ENCODE measurements at places on chromosomes 11 and 22.

- DNase-seq, result no peak
Measured at GRCh38 chr11:28346209-28346608, 238.0 kb downstream of the METTL15 start.

GRCh38 chr11:76160856-76161255, 45.4 kb downstream of the WNT11 start:
- no peak for DNase-seq

- DNase-seq, result no peak
Measured at GRCh38 chr11:92406472-92406871, 181.9 kb downstream of the FAT3 start.

- no peak for DNase-seq
Measured at GRCh38 chr22:27462190-27462589, 339.4 kb downstream of the MN1 start.

- no peak for DNase-seq
Measured at GRCh38 chr22:49977578-49977977, 17.0 kb downstream of the PIM3 start.

GRCh38 chr11:103042161-103042560, 49.8 kb downstream of the DCUN1D5 start:
- DNase-seq, result no peak

- no peak for DNase-seq
Measured at GRCh38 chr11:77154381-77155081, 26.5 kb downstream of the MYO7A start.

DNA sequence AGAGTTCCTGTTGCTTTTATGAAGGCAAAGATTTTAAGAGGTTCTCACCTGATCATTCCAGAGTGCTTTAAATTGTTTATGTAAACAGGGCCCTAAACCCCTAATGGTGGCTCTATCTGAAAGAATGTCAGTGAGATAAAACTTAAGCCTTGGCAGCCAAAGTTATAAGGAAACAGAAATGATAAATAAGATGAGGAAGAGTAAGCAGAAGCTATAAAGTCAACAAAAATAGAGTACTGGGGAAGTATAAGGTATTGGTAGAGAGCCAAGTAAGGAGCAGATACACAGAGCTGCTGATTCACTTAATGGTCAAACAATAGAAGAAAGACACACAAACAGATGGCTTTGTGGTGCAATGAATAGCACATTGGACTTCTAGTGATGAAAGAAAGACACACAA, 37.9 kb downstream of the TMPRSS5 start:
- no peak for DNase-seq

- DNase-seq, result no peak
Measured at GRCh38 chr11:77384571-77384970, 83.1 kb upstream of the GDPD4 start.

DNA sequence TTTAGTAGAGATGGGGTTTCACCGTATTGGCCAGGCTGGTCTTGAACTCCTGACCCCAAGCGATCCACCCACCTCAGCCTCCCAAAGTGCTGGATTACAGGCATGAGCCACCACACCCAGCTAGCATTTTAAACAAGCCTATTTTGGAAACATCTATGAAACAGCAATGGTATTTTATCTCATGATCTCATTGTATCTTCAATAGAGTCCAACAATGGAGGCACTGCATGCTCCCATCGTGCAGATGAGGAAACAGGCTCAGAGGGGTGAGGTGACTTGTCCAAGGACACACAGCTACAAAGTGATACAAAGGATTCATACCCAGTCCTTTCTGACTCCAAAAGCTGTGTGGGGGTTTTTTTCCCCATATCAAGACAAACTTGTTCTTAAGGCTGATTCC, 39.0 kb upstream of the RTL6 start:
- no peak for DNase-seq

DNA sequence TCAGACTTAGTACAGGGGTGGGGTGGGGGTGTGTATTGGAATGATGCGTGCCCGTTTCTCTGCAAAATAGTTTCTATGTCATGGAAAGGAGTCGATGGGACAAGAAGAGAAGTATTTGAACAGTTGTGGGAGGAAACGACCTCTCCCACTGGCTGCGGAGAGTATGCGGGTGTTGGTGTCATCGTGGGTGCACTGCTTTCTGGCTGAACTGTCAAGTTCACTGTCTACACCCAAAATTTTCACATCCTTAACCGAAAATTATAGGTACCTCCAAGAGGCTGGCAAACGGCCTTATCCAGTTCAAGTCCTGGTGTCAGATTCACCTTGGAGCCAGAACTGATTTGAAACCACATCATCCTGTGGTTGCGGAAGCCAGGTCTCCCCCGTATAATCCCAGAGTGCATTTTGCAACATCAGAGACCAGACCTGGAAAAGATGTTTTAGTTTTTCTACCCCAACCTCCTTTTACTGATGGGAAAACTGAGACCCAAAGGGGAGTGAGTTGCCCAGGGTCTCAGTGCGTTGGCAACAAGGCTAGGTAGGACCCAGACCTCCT, 497 bp upstream of the SSRP1 start:
- DNase-seq, result no peak

- DNase-seq, result no peak
Measured at GRCh38 chr11:126834573-126834972, 166.0 kb downstream of the KIRREL3 start.

- DNase-seq, result no peak
Measured at GRCh38 chr22:41672780-41673509, 15.7 kb downstream of the SNU13 start.

- no peak for DNase-seq
Measured at GRCh38 chr11:1869427-1870325, 16.8 kb downstream of the LSP1 start.

- no peak for DNase-seq
Measured at GRCh38 chr11:119540370-119541125, 117.6 kb upstream of the THY1 start.

DNA sequence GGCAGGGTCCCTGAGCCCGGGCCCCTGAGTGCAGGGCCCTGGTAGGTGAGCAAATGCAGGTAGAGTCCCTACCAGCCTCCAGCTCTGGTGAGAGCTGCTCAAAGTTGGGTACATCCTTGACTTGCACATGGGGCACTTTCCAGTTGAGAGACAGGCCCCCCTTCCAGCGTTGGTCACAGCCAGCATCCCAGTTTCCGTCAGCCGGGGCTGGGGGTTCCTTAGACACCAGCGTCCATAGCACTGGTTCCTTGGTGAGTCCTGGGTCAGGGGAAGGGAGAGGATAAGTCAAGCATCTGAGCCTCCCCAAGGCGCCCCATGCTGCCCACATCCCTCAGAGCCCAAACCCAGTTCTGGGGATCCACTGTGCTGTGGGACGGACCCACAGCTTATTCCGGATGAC, 5.6 kb downstream of the PNPLA5 start:
- DNase-seq, result no peak

DNA sequence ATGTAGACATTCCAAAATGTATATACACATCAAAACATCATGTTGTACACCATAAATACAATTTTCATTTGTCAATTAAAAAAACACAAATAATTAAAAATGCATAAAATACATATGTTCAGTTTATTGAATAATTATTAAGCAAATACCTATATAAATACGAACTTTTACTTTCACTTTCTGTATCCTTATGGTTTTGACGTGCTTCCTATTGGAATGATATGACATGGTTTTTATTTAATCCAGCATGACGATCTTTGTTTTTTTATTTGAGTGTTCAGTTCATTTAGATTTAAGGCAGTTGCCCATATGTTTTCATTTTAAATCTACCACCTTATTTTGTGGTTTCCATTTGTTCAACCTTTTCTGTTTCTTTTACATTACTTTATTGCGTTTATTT, 198.3 kb upstream of the PLET1 start:
- DNase-seq, result no peak

DNA sequence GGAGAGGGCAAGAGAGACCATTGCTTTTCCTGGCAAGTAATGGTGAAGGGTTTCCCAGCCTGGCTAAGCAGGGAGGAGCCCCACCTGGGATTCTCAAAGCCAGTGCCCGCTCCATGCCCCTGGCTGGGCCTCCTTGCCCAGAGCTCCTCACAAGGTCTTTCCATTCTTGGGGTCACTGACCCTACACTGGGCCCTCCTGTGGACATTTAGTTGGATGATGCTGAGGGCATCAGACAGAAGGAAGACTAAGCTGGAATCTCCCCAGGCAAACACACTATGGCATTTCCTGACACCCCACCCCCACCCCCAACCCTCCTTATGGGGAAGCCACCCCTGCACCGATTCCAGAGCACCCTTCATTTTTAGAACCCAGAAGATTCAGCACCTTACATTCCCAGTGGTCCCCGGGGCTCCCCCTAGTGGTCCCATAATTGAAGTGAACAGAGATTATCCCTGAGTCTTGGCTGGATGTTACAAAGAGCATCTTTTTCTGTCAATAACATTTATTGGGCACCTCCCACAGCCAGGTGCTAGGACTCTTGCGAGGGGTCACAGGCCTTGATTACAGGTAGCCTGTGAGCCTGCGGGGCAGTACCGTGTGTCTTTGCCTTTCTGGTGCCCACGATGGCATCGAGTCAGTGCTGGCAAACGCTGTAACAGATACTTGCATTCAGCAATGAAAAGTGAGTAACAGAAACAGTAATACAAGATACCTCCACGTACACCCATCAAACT, 548.5 kb downstream of the BUD13 start:
- DNase-seq, result no peak

DNA sequence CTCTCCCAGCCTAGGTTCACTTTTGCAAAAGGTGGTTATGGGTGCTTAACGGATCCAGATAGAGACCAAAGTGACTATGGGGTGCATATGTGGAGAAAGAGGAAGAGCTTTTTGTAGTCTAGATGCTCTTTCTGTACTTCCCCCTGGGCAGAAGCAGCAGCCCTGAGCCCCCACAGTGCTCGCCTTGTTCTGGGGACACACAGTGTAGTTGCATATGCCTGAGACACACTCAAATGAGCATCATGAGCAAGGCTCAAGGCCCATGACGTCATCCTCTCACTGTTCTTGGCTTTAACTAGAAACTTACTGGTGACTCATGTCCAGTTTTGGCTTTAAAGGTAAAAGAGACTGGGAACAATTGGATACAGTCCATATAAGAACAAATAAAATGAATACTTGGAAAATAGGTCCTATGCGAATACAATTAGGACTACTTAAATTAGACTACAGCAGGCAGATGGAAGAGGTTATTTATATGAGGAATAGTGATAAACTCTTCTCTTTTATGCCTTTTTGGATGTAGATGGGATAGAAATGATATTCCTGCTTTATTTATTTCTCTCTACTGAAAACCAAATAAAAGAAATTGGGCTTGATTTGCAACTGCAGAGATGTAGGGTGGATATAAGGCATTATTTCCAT, 20.1 kb upstream of the PEX26 start:
- peak; percentile 90 for DNase-seq

DNA sequence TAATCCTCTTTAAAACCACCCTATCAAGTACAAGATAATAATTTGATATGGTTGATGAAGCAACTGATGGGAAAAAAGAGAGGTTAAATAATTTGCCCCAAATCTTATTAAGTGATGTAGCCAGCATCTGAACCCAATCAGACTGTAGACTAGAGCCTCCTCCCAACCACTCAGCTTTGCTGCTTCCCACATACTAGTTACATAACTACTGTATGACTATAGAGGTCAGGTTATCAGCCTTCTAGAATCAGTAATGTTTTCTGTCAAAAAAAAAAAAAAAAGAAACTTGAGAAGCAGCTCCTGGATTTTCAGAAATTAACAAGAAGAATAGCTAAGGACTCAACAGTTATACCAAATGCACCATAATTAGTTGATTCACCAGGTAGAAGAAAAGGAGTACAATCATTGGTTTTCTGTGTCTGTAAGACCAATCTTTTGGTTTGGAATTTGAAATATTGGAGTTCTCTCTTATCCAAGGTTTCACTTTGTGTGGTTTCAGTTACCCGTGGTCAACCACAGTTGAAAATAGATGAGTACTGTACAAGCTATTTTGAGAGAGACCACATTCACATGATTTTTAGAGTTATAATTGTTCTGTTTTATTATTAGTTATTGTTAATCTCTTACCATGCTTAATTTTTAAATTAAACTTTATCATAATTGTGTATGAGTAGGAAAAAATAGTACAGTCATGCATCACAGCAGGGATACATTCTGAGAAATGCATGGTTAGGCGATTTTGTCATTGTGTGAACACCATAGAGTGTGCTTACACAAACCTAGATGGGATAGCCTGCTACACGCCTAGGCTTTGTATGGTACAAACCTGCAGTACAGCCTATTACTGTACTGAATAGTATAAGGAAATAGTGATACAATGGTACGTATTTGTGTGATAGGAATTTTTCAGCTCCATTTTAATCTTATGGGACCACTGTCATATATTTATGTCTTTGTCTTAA, 72.2 kb downstream of the PDHX start:
- DNase-seq, result no peak

GRCh38 chr22:40484906-40485669, 114.7 kb downstream of the SGSM3 start:
- no peak for DNase-seq

DNA sequence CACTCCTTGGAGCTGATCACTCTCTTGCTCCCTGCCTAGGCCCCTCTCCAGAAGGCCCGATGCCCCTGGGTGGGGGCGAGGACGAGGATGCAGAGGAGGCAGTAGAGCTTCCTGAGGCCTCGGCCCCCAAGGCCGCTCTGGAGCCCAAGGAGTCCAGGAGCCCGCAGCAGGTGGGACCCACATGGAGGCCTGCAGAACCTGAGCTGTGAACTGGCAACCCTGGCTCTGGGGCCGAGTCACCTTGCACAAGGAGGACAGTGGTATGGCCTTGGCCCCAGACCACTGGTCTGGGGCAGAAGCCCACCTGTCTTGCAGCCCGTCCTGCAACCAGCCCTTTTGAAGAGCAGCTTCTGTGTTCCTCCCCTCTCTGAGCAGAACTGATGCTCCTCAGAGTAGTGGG, 6.2 kb downstream of the SCO2 start:
- no peak for DNase-seq

- peak; percentile 19 for DNase-seq
Measured at GRCh38 chr11:34263441-34264091, 94.2 kb downstream of the ABTB2 start.

DNA sequence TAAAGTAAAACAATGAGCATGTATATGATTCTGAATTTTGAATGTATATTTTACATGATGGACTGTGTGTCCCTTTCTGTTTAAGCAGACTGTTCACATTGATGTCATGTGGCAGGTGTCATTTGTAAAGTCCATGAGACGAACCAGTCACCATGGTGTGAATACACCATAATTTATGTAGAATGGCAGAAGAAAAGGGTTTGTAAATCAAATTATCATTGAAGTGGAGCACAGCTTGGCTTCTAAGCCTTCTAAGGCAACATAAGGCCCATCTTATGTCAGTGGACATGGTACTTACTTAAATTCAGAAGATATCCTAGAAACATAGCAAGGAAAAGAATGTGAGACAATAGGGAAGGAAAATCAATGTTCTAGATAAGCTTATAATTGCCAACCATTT, 4.4 kb downstream of the MAP6 start:
- no peak for DNase-seq

DNA sequence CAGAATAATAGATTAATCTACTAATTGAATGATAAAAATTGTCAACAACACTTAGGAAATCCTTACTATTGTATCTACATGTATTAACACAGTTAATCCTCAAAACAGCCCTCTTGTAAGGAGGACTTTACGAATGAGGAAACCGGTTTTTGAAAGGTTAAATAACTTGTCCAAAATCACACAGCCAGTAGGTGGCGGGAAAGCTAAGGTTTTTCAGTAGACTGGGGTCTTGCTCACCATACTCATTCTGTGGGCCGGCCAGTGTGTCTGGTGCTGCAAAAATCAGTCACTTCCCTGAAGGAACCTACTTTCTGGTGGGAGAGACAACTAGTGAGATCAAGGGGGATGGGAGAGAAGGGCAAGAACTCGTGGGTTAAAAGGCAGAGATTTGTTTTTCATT, 3.8 kb downstream of the DCPS start:
- no peak for DNase-seq

- peak; percentile 26 for DNase-seq
Measured at GRCh38 chr11:26753723-26754504, 32.1 kb upstream of the SLC5A12 start.
